ENCODE measurements at places on chromosomes 11 and 22.

DNA sequence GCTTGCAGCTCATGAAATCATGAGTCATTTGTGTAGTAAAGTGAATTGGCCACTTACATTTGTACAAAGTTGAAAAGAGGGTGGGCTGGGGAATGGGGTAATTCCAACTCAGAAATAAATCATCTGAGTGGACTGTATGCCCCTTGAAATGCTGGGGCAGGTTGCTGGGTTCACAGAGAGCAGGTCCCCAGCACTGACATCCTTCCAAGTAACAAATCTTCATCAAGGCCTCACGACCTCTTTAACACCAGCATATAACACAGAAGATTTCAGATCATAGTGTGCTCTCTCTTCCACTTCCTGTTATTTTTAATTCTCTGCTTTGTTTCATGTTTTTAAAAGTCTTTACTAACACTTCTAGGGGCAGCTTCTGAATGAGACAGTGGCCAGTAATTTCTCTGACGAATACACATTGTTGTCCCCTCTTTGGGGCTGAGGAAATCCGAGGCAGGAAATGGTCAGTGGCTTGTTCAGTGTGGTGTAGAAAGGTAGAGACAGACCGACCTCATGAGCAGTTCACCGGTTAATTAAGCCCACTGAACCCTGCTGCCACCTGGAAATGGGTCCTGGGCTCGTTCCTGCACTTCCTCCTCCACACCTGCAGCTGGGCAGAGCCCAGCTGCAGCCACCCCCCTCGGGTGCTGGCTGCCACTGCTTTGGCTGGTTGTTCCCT lies 127.7 kb downstream of the MAML2 start:
- DNase-seq = no peak

DNA sequence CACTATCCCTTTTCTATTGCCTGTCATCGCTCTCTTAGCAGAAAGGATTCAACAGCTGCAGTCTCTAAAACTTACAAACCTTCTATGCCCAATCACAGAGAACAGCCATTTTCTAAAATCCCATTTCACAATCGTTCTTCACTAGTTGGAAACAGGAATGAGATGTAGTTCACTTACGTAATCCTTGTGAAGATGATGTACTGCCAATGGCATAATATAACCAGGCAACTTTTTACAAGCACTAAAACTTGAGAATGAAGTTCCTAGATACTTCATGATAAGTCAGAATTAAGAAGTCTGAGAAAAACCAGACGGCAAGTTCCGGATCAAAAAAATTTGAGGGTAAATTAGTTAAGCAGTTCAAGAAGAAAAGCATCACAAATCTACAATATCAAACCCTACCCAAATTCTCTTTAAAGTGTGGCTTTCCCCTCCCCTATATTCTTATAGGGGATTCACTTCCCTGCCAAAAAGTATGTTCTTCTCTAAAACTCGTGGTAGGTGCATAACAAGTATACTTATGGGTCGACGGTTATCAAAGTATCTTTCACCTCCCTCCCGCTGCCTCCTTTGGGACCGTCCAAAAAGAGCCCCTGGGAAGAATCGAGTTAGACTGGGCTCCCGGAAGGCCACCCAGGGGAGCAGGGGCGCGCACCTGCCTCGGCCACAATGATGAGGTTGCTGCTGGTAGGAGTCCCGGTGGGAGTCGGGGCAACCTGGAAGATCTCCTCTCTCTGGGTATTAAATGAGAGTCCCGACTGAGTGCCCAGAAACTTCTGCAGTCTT lies 666 bp downstream of the MSANTD4 start:
- DNase-seq = no peak

DNA sequence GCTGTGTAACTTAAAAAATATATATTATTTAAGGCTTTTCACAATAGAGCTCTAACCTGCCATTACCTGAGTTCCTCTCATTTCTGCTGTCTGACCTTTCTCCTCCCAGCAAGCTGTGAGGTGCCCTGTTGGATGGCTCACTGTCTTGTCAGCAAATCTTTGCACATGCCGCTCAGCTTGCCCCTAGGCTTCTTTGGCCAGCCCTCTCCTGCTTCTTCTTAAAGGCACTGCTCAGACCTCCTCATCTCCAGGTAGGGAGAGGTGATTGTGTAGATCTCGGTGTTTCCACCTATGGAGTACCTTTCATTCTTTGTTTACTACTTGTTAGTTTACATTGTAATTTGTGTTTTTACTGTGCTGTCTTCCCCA lies 96.5 kb downstream of the EXT2 start:
- DNase-seq = no peak

DNA sequence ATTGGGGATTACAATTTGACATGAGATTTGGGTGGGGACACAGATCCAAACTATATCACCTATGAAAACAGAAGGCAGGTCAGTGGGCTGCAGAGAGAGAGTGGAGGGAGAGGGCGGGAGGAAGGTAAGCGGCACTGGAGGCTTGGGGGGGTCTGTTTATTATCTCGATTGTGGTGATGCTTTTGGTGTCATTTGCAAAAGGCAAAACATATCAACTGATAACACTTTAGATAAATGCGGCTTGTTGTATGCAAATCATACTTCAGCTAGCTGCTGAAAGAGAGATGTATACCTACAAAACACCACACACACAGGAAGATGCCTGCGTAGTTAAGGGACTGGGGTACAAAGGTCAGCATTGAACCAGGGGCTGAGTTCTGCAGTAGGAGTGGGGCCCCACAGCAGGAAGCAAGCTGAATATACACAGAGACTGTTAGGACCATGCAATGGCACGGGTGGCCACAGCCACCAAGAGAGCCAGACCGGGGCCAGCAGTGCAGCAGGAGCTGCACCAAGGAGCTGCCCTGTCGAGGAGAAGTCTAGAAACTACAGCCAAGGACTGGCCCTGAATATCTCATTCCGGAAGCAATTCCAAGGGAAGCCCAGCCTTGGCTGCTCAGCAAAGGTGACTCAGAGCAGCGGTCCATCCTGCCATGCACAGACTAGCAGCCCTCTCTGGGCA lies 23.8 kb upstream of the TOLLIP start:
- no peak for DNase-seq

DNA sequence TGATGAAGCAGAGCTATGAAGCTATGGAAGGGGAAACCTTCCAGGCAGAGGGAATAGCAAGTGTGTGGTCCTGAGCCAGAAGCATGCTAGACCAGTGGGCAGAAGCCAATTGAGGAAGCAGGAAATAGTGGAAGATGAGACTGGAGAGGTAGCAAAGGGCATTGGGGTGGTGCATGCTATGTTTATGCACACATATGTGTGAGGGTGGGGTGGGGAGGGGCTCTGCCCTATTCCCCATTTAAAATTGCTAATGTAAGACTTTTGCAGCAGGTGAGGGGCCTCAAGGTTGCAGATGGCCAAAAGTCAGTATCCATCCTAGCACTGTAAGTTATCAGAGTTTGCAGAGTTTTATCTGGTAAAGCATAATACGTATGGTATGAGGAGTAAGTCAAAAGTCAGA lies 626.6 kb upstream of the KIRREL3 start:
- no peak for DNase-seq

DNA sequence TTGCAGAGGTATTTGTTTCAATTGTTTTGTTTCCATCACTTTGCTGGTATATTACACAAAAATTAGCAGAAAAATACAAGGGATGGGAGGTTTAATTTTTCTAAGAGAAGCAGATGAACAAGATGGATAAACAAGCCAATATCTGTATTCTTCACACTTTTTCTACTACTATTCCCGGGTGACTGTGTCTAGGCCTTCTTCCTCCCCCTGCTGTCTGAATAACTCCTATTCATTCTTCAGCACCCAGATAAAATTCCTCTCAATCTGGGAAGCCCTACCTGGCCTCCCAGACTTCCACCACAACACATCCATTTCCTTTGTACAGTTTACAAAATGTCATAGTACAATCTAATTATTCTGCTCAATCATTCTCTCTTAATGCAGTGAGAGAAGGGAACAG lies 666.6 kb upstream of the TENM4 start:
- no peak for DNase-seq

DNA sequence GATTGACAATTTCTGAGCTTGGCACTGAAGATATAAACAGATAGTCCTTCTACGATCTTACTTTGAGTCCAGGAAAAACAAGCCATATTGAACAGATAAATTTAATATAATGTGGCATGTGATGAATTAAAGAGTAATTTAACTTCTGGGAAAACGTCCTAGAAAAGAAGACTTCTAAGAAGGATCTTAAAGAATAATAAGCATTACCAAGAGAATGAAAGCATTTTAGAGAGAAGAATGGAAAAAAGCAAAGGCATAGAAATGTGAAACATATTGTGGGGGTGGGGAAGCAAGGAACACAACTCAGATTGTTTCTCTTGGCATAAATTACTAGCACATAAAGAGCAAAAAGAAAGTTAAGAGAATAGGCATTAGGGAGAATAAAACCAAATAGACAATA lies 5.4 kb downstream of the DDIAS start:
- DNase-seq = no peak

- no peak for DNase-seq
These were observed 123.5 kb upstream of the APOA1 start for GRCh38 chr11:116960930-116961329.

DNA sequence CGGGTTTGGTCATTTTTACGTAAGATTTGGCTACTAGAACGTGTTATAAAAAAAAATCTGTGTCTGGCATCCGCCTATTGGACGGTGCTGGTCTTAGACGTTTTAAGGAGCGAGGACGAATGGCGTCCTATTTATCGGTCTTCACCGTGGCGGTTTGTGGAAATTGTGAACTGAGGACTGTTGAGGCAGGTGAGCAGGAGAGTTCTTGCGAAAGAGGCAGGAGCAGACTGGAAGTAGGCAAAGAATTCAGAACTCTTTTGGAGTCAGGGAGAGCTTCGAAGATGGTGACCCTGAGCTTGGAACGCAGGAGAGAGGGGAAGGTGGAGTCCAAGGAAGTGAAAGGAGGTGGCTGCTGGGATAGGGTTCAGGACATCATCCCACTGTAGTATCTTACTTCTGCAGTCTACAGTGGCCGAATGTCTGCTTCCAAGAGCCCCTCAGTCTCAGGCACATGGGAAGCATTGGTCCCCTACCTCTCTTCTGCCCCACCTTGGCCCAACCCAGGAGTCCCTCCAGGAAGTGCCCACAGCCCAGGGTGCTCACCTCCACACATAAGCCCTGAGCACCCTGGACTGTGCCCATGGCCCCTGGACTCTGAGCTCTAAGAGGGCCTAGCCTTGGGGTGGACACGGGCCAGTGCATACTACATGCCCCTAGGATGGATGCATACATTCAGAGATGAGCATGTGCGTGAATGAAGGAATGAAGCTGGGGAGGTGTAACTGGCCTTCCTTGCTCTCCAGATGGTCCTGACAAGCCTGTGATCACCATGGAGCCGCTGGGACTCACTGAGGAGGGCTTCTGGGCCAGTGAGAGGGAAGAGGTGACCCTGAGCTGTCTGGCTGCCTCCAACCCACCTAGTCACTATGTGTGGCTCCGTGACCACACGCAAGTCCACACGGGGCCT lies 3.7 kb downstream of the VSIG10L2 start:
- DNase-seq = no peak

GRCh38 chr11:133021553-133021952 lies 510.7 kb downstream of the OPCML start:
- no peak for DNase-seq

GRCh38 chr11:116527180-116527991 lies 245.4 kb downstream of the BUD13 start:
- DNase-seq = no peak

GRCh38 chr22:41256254-41257253 lies 15.8 kb upstream of the CHADL start:
- no peak for DNase-seq

GRCh38 chr22:37843741-37844089 lies 419 bp downstream of the ANKRD54 start:
- DNase-seq = no peak

DNA sequence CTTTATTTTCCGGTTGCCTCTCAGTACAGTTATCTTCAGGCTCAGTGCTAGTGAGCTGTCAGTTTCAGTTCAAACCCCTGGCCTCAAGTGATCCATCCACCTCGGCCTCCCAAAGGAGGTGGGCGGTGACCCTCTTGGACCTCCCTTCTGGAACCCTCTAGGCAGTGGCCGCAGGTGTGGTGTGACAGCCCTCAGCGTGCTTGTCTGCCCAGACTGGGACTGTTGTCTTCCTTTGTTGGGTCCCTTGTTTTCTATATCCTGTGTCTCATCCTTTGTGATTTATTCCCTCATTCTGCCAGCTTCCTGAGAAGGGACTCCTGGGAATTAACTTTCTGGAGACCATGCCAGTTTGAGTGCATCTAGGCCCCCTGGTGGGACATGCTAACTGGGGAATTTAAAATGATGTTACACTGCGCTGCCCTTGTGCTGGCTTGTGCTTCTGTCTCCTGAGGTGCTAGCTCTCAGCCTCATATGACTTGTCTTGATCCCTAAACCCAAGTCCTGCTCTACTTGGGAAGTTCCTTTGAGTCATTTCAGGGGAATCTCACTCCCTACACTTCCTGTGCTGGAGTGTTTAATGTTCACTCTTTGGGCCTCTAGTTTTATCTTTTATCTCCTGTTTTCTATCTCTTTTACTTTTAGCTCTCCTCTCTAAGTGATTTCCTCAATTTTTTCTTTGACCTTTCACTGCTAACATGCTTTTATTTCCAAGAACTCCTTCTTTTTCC lies 19.4 kb downstream of the MED15 start:
- no peak for DNase-seq

GRCh38 chr22:43129426-43130425 lies 13.5 kb downstream of the MCAT start:
- DNase-seq = no peak

DNA sequence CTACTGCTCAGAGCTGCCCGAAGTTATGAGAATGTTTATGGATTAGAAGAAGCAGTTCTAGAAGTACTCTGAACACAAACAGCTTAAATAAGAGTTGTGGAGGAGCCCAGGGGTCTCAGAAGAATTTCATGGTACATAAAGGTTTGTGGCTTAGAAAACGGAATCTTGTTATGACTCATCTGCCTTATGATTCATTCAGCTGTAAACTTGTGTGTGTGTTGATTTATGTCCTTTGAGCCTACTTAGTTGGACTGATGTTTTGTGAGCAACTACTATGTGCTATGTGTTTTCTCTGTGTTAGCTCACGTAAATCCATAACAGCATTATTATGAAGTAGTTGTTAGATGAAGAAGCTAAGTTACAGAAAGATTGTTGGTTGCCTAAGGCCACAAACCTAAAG lies 203.7 kb downstream of the PGR start:
- DNase-seq = no peak

DNA sequence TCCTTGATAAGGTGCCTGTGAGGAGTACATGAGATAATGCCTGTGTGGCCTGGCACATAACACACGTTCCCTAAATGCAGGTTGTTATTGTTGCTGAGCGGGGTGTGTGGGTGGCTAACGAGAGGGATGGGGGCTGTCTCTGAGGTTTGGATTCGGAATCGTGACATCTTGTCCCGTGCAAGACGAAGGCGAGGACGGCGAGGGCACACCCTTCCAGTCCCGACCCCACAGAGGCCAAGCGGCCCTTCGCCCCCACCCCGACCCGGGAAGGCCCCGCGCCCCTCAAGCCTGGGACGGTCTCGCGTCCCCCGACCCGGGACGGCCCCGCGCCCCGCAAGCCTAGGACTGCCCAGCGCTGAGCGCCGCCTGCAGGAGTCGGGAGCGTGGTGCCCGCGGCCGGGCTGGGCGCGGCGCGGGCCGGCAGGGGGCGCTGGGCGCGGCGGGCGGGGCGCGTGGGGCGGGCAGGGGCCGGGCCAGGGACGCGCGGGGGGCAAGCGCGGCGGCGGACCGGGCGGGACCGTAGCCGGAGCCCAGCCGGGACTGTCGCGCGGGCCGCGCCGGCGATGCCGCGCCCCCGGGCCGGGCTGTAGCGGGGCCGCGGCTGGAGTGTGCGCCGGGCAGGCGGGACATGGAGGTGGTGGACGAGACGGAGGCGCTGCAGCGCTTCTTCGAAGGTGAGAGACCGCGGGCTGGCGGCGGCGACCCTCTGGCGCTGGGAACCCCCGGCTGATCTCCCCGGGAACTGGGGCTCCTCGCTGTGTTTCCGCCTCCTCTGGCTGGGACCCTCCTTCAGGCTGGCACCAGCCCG lies at the start of gene MYRF:
MYRF (plus strand) TSS at position 520 of the 808 bp plus-strand sequence; CDS start at position 629, 109 bp downstream.
- DNase-seq = no peak

GRCh38 chr22:20506543-20507252 lies 712 bp upstream of the MED15 start:
- DNase-seq = no peak

Measured in NCI-H1436 treated with DMSO at 0.1 percent for 48 hours (cell line).